ENCODE measurements at places on chromosomes 7 and 10. TPM values are rescaled to one million over a fixed set of nuclear protein-coding genes. Genes with fewer than 3 reads are reported as not detected.

- DNase-seq = no peak
Measured at GRCh38 chr10:6476989-6477388, 103.1 kb downstream of the PRKCQ start.

STRIP2 gene
- total RNA-seq = 16.8 TPM

TMEM196 gene
- total RNA-seq = not detected

GRCh38 chr10:75836064-75836463 lies 404.6 kb downstream of the LRMDA start:
- DNase-seq = peak; percentile 69
